Right cardiac atrium (tissue), 5 donors: ENCODE measurements at places on chromosomes 4 and X. TPM values are rescaled to one million over a fixed set of nuclear protein-coding genes. Genes with fewer than 3 reads are reported as not detected.

DNA sequence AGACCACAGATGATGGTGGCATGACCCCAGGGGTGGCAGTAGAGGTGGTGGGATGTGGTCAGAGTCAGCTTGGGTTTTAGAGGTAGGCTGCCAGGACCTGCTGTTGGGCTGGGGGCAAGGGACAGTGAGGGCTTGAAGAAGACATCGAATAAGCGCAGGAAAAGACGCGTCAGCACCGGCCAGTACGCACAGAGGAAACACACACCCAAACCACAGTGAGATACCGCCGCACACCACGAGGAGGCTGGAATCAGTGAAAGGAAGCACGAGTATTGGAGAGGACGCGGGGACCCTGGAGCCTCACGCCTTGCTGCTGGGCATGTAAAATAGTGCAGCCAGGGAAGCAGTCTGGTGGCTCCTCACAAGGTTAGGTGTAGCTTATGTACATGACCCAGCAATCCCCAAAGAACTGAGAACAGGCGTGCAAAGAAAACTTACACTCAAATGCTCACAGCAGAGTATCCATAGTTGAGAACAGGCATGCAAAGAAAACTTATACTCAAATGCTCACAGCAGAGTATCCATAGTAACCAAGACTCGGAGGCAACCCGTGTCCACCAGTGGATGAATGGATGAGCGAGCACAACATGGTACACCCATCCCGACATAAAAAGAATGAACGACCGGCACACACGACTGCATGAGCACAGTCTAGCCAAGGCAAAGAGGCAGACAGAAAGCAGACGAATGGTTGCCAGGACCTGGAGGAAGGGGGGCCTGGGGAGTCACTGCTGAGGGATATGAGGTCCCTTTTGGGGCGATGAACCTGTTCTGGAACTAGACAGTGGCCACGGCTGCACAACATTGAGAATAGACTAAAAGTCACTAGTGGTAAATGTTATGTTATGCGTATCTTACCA, 13.3 kb downstream of the PDZD4 start:
- no peak for DNase-seq

NEXMIF gene
- total RNA-seq = 0.31 TPM

CT45A1 gene
- total RNA-seq = not detected

GRCh38 chrX:103530545-103530944, 11.3 kb upstream of the RAB40A start:
- no peak for DNase-seq

GRCh38 chr4:185654965-185655554, 119.8 kb upstream of the PDLIM3 start:
- DNase-seq = no peak

ZCCHC18 gene
- 0.49 TPM for total RNA-seq

DNA sequence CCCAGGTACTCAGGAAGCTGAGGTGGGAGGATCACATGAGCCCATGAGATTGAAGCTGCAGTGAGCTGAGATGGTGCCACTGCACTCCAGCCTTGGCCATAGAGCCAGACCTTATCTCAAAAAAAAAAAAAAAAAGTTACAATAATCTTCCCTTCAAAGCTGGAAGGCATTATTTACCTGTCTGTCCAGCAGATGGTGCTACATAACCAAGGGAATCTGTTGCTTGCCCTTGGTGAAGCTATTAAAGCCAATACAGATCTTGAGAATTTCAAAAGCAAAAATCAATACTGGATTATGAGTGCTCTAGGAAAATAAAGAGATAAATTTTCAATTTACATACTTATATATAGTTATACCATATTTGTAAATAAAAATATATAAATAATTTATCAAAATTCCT, 25.9 kb downstream of the PKD2 start:
- no peak for DNase-seq

MGARP gene
- total RNA-seq = 1.8 TPM

CPZ gene
- total RNA-seq = 1.3 TPM

GK2 gene
- not detected for total RNA-seq

DNA sequence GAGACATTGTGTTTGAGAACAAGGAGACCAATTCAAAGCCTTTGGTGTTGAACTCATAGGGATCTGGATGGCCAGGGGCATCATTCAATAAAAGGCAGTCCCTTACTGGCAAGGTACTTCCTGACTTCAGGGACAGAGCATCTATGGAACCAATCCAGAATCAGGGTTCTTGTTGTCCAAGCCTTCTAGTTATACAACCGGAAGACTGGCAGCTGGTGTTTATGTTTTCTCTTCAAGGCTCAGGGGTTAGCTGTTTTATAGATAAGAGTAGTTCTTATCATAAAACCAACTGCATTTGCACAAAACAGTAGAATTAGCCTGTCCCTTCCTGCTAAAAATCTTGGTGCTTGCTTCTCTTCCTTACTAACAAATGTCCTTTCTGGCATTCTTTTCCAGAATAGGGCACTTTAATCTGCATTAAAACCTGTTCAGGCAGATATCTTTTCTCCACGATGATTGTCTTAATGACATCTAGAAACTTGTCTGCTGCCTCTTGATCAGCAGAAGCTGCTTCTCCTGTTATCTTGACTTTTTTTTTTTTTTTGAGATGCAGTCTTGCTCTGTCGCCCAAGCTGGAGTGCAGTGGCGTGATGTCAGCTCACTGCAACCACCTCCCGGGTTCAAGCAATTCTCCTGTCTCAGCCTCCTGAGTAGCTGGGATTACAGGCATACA, 38.4 kb upstream of the ARHGEF6 start:
- DNase-seq = no peak

FAM199X gene
- total RNA-seq = 11.9 TPM

DNA sequence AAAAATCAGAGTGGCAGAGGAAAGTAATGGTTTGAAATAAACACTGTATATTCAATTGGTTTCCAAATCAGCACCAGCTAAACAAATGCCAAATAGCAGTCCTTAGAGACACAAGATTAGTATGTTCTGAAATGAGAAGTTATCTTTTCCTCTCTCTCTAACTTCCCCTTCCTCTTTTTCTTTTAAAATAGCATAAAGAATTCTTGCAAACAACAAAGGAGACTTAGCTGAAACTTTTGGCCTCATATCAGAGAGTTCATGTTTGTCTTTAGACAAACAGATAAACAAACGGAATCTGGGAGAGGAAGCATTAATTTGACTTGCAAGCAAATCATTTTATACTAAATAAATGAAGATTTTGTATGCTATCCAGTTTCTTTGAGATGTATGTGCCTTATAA, 399.0 kb downstream of the GBA3 start:
- no peak for DNase-seq

LGI2 gene
- 5.2 TPM for total RNA-seq

DIPK2B gene
- total RNA-seq = 8.4 TPM

NALF2 gene
- total RNA-seq = 85.4 TPM

RNF175 gene
- 3.3 TPM for total RNA-seq

GRCh38 chrX:29952016-29952415, 263.3 kb upstream of the MAGEB2 start:
- no peak for DNase-seq

DNA sequence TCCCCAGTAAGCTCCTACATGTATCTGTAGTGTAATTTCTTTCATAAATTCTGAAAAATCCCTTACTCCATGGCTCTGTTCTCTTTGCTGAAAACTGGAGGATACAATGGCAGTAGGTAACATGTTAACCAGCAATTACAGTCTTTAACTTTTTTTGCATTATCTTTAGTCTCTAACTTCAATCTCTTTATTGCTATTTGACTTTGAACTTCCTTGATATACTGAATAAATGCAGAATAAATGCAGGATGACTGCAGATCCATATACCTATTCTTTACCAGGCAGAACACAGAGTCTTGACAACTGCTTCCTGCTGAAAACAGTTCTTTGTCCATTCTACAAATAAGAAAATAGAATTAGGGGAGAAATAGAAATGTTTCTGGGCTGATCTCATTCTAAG, 101.3 kb downstream of the SLC7A11 start:
- no peak for DNase-seq

ARMCX1 gene
- total RNA-seq = 45.6 TPM

DNA sequence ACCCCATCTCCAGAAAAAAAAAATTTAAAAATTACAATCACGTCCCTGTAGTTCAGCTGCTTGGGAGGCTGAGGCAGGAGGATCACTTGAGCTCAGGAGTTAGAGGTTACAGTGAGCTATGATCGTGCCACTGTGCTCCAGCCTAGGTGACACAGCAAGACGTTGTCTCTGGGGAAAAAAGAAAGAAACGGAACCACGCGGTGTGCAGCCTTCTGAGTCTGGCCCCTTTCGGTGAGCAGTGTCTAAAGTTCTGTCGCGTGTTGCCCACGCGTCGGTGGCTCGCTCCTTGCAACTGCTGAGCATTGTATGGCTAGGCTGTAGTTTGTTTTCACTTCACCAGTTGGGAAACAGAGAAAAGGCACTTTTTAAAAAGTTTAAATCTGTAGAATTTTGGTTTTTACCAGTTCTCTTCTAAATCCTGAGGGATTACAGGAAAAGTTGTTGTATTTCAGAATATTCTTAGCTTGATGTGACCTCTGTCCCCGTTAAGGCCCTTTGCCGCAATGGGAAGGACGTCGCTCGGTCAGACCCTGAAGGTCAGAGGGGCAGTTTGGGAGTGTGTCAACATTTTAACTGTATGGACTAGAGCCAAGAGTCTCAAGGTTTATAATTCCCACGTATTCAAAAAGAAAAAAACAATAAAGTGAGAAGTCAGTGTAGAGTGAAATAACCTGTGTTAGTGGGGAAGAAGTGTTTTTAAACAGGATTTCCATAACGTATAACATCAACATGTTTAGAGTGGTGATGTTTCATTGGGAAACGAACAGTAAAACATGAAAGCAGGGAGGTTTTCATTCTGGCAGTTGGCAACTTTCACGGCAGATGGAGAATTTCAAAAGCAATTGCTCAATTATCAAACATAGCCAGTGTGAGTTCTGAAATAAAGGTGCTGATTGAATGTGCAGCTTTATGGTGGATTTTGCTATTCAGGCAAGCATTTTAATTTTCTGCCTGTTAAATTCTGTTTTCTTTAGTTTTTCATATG, 45.8 kb upstream of the MSANTD1 start:
- DNase-seq = no peak

ATP1B4 gene
- 0.25 TPM for total RNA-seq

DNA sequence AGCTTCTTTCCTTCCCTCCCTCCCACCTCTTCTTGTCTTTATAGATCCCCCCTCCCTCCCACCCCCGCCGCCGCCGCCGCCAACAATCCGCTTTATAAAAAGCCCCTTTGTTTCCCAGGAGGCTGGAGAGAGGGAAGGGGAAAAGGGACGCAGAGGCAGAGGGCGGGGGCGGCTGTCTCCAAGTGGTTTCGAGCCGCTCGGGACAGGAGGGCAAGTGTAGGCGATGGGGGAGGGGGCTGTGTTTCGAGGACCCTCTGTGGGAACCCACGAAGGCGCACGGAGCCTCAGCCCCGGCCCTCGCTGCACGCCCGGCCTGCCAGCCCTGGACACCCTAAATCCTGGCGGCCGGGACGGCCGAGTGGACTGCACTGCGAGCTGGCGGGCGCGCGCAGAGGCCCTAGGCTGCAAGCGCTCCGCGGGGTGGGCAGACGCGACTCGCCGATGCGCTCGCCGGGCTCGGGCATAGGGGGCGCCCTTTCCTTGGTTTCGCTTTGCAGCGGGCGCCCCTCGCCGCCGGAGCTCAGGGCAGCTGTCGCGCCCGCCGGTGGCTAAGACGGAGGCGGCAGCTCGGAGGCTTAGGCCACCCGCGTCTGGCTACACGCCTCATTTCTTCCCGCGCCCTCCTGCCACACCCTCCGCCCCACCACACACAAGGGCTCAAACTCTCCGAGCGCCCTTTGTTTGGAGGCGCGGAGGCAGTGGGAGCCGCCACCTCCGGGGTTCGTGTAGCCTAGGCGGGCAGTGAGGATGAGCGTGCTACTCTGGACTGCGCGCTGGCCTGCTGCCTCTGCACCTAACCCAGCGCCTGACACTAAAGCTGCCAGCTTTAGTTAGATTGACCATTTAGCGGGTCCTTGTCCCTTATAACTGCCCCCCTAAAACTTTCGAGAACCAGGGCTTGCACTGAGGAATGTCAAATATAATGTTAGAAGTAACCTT, 2.2 kb downstream of the MAMLD1 start:
- peak; percentile 92 for DNase-seq

DNA sequence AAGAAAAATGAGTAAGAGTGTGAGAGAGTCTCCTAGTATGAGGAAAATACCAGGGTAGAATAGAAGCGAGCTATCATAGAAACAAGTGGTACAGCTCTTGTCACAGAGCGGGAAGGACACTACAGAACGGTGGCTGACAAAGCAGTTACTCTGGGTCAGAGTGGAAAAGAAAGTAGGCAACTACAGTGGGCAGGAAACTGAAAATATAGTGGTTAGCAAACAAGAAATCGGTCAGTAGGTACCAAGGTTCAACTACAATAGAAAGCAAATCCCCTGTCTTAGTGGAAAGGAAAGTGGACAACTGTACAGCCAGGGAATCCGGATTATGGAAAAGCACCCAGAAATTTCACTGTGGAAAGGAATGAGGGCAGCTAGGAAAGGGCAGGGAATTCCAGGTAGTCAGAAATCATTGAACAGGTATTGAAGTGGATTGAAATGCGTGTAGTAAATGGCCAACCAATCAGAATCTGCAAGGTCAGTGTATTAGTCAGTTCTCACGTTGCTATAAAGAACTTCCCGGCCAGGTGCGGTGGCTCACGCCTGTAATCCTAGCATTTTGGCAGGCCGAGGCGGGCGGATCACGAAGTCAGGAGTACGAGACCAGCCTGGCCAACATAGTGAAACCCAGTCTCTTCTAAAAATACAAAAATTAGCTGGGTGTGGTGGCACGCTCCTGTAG, 219.6 kb upstream of the DIAPH2 start:
- DNase-seq = no peak

GRCh38 chr4:99687120-99687519, 29.5 kb upstream of the C4orf54 start:
- DNase-seq = no peak

GRCh38 chr4:41814565-41814964, 66.0 kb upstream of the PHOX2B start:
- peak; percentile 62 for DNase-seq

SGMS2 gene
- 20.5 TPM for total RNA-seq

RFC1 gene
- total RNA-seq = 37.5 TPM

DNA sequence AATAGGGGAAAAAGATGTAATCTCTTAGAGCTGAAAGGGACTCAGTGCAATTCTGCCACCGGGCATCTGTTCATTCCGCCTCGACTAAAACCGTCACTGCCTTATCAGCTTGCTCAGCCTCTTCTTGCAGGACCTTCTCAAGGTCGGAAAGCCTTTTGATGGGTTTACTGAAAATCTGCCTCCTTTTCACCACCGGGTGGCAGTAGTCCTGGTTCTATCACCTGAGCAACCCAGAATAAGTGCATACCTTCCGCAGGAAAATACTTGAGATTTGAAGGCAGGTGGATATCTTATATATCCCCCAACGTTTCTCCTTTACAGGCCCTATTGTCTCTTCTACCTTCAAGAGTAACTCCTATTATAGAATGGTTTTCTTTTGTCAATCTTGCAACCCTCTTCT, 103.4 kb upstream of the PAK3 start:
- DNase-seq = no peak

HS6ST2 gene
- not detected for total RNA-seq
